ENCODE measurements at places on chromosomes 6 and 20.
A peak's percentile ranks its signal among the peaks of the same experiment; 100 is the strongest.

GRCh38 chr6:53464483-53464882 lies 80.4 kb downstream of the GCLC start:
- no peak for DNase-seq

- DNase-seq: no peak
Observed at GRCh38 chr6:53263917-53264316, 84.8 kb downstream of the ELOVL5 start.

DNA sequence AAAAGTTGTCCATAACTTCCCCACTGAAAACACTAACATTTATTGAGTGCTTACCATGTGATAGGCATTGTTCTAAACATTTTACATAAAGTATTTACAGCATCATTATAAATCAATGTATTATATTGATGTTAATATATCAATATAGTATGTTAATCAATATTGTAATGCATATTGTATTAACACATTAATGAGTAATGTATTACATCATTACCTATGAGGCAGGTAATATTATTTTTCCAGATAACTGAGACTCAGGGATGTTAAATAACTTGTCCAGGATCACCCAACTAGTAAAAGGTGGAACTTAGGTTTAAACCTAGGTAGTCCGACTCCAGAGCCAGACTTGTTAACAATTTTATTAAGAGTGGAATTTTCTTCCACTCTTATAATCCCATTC lies 12.2 kb upstream of the TREM2 start:
- no peak for DNase-seq

GRCh38 chr6:67971812-67972211 lies 663.3 kb upstream of the ADGRB3 start:
- DNase-seq: no peak

- no peak for DNase-seq
Observed at GRCh38 chr20:33796907-33797544, 14.1 kb upstream of the CHMP4B start.

- no peak for DNase-seq
Observed at GRCh38 chr20:10652660-10653261, 21.0 kb downstream of the JAG1 start.

- DNase-seq: no peak
Observed at GRCh38 chr6:9266741-9267140, 831.4 kb upstream of the SLC35B3 start.

- DNase-seq: no peak
Observed at GRCh38 chr6:26388014-26388413, 5.1 kb downstream of the BTN2A2 start.

DNA sequence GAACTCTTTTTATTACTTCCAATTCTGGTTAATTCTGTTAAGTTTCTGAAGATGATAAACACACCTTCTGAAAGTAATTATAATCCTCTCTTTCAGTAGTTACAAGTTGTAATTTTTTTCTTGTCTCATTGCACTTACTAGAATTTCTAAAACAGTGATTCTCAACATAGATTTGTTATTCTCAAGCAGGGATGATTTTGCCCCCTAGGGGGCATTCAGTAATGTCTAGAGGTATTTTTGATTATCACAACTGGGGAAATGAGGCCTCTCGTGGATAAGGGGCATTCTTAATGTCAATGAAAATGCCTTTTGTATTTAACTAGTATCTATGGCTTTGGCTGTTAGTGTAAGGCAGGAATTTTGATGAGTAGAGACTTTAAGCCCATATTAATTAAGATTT lies 39.4 kb upstream of the MAFB start:
- no peak for DNase-seq

- DNase-seq: no peak
Observed at GRCh38 chr6:6942091-6942490, 165.7 kb upstream of the RREB1 start.

DNA sequence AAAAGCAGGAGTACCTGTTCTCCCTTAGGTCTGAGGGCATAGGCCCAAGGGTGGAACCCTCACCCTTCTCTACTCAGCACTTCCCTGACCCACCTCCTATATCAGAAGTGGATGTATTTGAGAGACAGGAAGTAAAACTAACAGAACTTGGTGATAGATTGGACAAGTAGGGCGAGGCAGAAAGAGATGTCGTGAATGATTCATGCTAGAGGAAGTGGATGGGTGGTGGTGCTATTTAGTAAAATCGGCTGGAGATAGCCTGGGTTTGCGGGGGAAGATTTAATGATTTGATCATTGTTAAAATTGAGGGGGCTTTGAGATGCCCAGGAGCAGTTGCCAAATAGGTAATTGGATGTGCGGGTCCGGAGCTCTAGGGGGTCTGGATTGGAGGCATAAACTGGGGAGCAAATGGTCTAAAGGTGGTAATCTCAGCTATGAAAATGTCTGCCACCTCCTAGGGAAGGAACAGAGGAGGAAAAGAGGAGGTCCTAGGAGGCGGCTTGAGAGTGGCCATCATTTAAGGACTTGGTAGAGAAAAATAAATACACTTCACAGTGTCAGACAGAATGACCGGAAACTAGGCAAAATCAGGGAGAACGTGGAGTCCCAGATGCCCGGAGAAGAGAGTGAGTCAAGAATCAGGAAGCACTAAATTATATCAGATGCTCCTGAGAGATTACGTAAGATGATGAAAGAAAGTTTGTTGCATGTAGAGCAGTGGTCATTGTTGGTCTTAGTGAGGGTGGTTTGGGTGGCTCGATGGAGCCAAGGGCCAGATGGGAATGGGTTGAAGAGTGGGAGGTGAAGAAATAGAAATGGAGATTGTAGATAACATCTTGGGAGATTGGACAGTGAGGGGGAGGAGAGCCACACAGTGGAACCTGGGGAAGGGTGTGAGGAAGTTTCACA lies 142.0 kb downstream of the CEP57L1 start:
- DNase-seq: peak; percentile 84
